A673 (cell line): ENCODE measurements at places on chromosomes 2 and 18.

- H3K36me3 ChIP-seq, result no peaks in the 10 kb centered on the region
- H3K4me1 ChIP-seq, result no peaks in the 10 kb centered on the region
- H3K4me3 ChIP-seq, result no peak overlapping the region
- no peak overlapping the region for H3K27ac ChIP-seq
- no peak for DNase-seq
These were observed 78.1 kb downstream of the CIB4 start for GRCh38 chr2:26562811-26563645.

- H3K4me1 ChIP-seq, result no peaks in the 10 kb centered on the region
- H3K27ac ChIP-seq, result no peak overlapping the region
- no peak overlapping the region for H3K4me3 ChIP-seq
- no peak for DNase-seq
These were observed 68.3 kb downstream of the FAM117B start for GRCh38 chr2:202703091-202703490.

- no peak overlapping the region for H3K4me3 ChIP-seq
- DNase-seq, result no peak
- H3K27me3 ChIP-seq, result no peaks in the 10 kb centered on the region
- no peak overlapping the region for H3K27ac ChIP-seq
- H3K4me1 ChIP-seq, result no peaks in the 10 kb centered on the region
- H3K36me3 ChIP-seq, result no peaks in the 10 kb centered on the region
These were observed 329.2 kb downstream of the DSC3 start for GRCh38 chr18:30713299-30713698.

DNA sequence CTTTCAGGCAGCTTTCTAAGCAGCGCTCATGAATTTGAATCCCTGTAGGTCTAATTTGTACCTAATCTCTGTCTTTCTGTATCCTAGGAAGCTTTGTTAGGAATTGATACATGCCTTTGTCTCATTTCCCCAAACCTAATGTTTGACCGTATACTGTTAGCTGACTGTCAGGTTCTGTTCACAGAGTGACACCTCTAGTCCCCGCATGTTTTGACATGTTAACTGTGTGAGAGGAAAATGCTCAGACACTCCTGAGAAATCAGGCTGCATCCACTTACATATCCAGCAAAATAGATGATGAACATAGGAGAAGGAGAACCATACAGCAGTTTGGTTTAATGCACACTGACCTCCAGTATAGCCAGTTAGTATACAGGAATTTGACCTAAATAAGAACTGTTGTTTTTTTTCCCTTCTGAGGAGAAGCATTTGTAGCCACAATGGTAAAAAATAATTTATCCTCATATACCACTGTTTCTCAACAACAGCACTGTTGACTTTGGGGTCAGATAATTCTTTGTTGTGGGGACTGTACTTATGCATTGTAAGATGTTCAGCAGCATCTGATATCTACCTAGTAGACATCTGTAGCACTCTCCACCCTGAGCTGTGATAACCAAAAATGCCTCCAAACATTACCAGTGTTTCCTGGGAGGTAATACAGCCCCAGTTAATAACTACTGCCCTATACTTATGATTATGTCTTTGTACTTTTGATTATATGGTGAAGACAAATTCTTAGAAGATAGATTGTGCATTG is 130.9 kb downstream of the NCOA1 start:
- no peak for DNase-seq
- peaks cover 43% of the 10 kb centered on the region for H3K4me1 ChIP-seq
- no peak overlapping the region for H3K4me3 ChIP-seq
- no peaks in the 10 kb centered on the region for H3K27me3 ChIP-seq
- no peaks in the 10 kb centered on the region for H3K36me3 ChIP-seq

- H3K4me3 ChIP-seq, result no peak overlapping the region
- H3K36me3 ChIP-seq, result no peaks in the 10 kb centered on the region
- H3K4me1 ChIP-seq, result no peaks in the 10 kb centered on the region
- H3K27ac ChIP-seq, result no peak overlapping the region
- DNase-seq, result no peak
These were observed 33.3 kb downstream of the VSNL1 start for GRCh38 chr2:17573804-17574175.
